ENCODE measurements at places on chromosomes 4 and X.
A peak's percentile ranks its signal among the peaks of the same experiment; 100 is the strongest.

- no peak for DNase-seq
Observed at GRCh38 chr4:82043809-82044137, 330.0 kb downstream of the HNRNPD start.

DNA sequence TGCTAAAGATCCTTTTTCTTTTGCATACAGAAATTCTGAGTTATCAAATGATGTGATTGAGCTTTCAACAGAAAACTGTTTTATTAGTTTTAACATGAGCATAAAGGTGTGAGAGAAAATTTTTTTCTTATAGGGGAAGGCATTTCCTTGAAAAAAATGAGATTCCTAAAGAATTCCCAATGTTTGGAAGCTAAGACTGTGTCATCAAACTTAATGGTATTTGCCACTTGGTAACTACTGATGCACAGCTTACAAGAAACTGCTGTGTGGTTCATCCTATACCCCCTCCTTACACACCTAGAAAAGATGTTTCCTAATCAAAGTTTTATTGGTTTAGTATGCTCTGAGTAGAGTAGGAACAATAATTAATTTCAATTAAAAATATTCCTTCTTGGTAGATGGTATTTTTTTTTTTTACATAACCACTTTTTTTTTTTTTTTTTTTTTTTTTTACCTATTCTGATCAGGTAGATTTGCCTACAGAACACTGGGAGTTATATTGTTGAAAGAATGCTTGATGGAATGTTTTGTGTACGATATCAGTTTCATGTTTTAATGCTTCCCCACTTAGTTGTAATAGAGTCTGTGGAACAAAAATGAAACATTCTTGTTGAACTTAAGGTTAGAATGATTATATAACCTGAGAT is 6.0 kb downstream of the PTPN13 start:
- no peak for DNase-seq

GRCh38 chr4:117664706-117665444 is 369.4 kb upstream of the NDST3 start:
- DNase-seq, result no peak

DNA sequence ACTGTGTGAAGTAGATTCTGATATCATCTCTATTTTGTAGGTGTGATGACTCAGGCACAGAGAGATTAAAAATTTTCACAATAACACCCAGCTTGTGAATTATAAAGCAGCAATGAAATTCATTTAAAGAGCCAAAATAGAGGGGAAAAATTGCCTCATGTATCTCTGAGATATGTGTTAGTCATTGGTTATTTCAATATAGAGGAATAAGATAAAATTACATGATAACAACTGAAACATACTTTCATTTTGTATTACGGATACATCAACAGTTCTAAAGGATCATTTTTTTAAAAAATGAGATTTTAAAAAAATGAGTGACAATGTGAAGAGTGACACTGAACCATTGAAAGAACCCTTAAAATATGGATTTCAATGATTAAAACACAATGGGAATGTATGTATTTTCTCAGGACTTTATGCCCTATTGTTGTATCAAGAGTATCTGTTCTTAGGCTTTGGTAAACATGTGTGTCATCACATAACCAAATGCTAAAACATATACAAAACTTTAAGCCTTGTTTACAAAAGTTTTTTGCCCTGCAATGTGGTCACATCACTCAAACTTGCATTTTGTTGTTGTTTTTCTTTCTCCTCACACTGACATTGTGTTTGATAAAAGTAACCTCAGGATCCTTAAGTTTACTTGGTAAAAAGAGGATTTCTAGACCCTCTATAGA is 221.3 kb downstream of the ANTXR2 start:
- no peak for DNase-seq

DNA sequence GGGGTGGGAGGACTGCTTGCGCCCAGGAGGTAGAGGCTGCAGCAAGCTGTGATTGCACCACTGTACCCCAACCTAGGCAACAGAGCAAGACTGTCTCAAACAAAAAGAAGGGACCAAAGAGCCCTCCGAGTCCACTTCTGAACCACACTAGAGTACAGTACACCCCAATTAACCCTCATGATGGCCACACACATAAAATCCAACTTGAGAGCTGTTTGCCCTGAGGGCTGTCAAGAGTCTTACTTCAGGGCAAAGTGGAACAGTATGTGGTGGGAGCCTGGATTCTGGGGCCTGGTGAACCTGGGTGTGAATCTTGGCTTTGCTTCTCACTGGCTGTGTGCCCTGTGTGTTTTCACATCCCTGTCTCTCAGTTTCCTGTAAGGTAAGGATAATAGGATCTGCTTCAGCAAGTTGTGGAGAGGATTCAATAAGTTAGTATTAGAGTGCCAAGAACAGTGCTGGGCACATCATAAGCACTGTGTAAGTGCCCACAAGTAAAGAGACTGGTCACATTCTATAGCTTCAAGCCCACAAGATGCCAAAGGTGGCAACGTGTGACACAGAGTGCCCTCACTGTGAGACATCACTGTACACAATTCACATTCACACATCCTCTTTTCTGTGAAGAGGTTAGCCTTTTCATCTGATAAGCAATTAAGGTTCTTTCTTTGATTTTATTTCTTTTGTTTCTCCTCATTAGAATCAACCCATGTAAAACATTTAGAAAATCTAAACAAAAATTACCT is 52.1 kb downstream of the LEF1 start:
- no peak for DNase-seq

DNA sequence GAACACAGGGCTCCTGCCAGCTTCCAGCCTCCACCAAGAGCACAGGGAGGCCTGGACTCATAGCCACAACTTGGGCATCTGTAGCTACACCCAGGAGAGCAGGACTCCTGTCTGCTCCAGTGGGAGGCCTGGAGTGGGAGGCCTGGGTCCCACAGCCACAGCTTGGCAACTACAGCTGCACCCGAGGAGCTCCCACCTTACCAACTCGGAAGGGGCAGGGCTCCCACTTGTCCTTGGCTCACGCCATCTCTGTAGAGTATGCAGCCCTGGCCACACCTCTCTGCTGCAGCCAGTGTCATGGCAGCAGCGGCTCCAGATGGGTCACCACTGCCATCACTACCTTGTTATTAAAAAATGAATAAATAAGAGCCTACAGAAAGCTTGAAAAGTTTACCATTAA is 45.5 kb downstream of the ARAP2 start:
- DNase-seq, result no peak

GRCh38 chrX:110159235-110159634 is 156.3 kb downstream of the TMEM164 start:
- DNase-seq, result no peak

DNA sequence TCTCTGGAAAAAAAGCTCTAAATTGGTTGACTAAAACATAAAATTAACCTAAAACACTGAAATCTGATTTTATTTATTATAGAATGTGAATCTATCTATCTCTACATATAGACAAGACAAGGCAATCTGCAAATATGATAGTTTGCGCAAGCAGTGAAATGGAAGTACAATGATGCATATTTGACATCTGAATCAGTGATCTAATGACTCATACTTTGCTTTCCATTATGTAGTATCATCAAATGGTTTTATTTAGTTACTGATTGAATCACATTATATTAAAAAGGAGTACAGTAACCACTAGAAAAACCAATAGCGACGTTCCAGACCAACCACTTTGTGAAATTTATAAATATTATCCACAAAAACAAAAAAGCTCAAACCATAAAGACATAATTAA is 1969.3 kb downstream of the PCDH7 start:
- no peak for DNase-seq

GRCh38 chrX:154430479-154430878 is 2.0 kb downstream of the ATP6AP1 start:
- no peak for DNase-seq

DNA sequence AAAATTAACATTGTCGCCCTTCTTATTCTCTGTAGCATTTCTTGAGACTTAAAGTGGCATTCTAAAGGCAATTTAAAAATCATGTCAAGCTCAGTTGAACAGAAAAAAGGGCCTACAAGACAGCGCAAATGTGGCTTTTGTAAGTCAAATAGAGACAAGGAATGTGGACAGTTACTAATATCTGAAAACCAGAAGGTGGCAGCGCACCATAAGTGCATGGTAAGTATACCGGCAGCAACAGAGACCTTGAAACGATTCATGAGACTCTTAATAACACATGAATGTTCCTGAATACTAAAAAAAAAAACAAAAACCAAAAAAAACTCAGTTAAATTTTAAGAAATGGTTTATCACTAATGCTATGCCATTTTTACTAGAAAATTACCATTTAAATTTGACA is 82.4 kb upstream of the HPRT1 start:
- DNase-seq, result peak; percentile 49

- no peak for DNase-seq
Observed at GRCh38 chr4:74624351-74625151, 169.8 kb downstream of the BTC start.

DNA sequence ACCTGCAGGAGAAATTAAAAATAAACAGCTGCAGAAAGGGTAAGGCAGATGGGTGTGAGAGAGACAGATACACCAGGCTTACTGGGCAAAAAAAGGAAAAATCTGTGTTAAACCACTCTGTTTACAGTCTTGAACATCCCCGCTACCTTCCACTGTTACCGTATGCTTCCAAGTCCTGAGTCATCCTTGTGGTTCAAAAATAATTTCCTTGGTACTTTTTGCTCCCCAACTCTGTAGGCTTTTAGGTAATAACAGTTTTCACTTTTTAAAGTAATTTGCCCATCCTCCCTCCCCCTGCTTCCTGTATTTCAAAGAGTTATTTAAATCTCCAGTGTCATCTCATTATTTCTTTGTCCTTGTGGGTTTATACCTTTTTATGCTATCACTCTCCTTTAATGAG is 210.1 kb upstream of the FAT4 start:
- DNase-seq, result no peak

- DNase-seq, result peak; percentile 4
Observed at GRCh38 chr4:121307445-121308327, 73.1 kb downstream of the QRFPR start.

DNA sequence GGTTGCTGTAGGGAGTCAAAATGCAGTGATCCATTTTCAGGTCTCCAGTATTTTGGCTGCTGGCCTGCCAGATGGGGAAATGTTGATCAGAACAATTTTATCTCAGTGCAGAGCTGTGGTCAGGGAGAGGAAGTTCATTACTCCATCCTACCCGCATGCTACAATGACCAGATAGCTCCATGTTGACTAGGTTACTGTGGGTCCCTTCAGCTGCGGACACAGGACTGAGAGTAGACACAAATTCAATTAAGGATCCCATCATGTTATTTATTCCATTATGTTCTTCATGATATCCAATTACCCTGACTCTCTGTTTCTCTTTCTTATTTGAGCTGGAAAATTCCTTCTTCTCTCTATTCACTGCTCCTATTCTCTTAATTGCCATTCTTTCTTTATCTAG is 16.3 kb downstream of the SYNPO2 start:
- no peak for DNase-seq

DNA sequence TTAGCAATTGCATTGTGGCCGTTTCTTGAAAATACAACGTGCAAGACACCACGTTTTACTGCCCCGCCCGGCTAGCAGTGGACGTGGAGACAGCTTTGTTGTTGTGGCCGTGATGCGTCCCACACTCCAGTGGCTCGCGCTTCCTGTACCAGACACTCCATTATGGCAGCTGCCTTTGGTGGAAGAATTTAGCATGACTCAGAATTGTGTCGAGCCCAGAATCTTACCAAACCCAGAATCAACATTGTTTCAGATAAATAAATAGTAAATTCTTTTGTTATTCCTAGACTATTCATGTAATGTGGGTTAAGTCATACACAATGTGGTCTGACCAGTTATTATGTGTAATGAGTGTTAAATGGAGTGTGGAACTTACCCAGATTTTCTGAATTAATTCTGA is 25.3 kb upstream of the S100P start:
- DNase-seq, result no peak

DNA sequence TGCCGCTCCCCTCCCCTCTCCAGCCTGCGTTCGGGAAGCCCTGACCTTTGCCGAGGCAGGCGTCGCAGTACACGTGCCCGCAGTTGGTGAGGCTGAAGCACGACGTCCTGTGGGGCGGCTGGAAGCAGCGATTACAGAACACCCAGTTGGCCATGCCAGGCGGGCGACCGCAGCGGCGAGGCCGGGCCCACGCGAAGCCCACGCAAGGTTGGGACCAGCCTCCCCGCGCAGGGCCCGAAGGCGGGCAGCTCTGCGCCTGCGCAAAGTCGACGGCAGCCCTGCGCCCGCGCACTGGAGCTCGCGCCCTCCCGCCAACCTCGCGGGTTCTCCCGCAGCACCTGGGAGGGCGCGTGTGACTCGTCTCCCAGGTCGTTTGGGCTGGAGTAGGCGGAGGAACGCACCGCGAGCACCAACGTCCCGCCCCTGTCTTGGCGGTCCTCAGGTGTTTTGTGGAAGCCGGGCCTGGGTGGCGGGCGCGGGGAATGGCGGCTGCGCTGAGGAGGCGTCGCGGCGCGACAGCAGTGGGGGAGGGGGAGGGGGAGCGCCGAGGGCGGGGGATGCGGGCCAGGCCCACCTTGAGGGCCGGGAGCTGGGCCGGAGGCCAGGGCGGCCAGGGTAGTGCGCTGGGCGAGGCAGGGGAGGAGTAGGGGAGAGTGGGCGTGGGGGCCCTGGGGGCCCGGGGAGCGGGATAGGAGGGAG is at the start of gene RNF212:
Gene RNF212 (minus strand): TSS at position 254 of the 699 bp plus-strand sequence. CDS start 100 bp downstream, at position 154.
- DNase-seq, result no peak

DNA sequence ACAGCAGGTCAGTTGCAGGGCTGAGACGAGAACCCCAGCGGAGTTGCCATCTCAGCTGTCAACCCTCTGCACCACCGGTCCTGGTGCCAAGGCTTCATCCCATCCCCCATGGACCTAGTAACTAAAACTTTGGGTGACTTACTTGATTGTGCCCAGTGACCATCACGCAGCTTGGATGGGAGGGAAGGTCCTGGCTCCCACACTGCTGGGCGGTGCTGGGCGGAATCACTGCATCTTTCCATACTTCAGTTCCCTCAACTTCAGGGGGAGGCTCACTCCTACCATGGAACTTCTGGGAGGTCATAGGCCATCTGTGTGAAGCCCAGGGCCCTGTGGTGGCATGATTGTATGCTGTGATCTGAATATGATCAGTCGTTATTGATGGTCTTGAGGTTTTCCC is 26.2 kb upstream of the JAKMIP1 start:
- DNase-seq, result no peak

GRCh38 chrX:107654566-107654871 is 26.2 kb downstream of the PRPS1 start:
- no peak for DNase-seq

GRCh38 chr4:118363166-118363565 is 10.4 kb upstream of the PRSS12 start:
- DNase-seq, result no peak

GRCh38 chr4:145719752-145720624 is 40.0 kb downstream of the C4orf51 start:
- DNase-seq, result no peak

GRCh38 chr4:79087071-79087470 is 147.8 kb upstream of the PAQR3 start:
- DNase-seq, result no peak
